ENCODE measurements at places on chromosomes 2 and 18.

GRCh38 chr2:154620471-154620870 is 78.0 kb upstream of the KCNJ3 start:
- no peak for DNase-seq

GRCh38 chr2:63663013-63663864 is 74.5 kb downstream of the MDH1 start:
- no peak for DNase-seq

GRCh38 chr2:156538083-156538504 is 101.9 kb downstream of the GPD2 start:
- no peak for DNase-seq

- DNase-seq: no peak
Observed at GRCh38 chr2:72933646-72934151, 16.4 kb downstream of the EMX1 start.

DNA sequence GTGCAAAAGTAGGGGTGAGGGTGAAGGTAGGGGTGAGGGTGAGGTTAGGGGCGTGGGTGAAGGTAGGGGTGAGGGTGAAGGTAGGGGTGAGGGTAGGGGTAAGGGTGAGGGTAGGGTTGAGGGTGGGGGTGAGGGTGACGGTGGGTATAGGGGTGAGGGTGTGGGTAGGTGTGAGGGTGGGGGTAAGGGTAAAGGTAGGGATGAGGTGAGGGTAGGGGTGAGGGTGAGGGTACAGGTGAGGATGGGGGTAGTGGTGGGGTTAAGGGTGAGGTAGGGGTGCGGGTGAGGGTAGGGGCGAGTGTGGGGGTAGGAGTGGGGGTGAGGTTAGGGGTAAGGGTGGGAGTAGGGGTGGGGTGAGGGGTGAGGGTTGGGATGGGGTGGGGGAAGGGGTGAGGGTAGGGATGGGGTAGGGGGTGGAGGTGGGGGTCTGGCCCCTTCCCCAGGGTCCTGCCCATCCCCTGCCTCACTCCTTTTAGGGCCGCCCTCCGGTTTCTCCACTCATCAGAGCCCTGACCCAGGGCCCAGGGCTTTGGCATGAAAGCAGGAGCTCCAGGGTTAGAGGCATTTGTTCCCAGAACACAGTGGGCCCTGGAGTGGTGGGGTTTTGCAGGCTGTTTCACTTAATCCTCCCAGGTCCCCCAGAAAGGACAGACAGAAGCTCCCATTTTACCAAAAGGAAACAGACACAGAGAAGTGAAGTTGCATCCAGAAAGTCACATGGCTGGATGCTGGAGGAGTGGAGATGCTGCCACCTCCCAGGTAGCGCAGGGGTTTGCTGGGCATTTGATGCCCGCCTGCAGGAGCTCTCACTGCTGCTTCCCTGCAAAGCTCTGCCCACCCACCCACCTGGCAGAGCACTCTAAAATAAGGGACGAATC is 26.9 kb downstream of the SNORC start:
- DNase-seq: no peak

GRCh38 chr2:196719110-196719872 is 79.8 kb downstream of the CCDC150 start:
- no peak for DNase-seq

DNA sequence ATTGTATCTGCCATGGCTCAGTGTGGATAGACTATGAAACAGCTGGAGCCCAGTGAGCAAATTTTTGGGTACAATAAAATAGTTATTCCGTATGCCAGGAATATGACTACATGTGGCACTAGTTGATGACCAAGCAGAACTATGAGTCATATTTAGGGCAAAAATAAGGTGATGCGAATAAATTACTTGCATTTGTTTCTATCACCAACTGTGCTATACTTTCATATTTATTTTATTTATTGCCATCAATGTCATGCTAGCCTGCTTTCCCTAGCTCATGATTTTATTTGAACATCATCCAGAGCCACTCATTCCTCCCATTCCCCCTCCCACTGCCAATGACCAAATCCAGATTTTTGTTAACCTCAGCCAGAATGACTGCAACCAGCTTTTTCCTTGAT is 13.3 kb upstream of the FAP start:
- DNase-seq: no peak

DNA sequence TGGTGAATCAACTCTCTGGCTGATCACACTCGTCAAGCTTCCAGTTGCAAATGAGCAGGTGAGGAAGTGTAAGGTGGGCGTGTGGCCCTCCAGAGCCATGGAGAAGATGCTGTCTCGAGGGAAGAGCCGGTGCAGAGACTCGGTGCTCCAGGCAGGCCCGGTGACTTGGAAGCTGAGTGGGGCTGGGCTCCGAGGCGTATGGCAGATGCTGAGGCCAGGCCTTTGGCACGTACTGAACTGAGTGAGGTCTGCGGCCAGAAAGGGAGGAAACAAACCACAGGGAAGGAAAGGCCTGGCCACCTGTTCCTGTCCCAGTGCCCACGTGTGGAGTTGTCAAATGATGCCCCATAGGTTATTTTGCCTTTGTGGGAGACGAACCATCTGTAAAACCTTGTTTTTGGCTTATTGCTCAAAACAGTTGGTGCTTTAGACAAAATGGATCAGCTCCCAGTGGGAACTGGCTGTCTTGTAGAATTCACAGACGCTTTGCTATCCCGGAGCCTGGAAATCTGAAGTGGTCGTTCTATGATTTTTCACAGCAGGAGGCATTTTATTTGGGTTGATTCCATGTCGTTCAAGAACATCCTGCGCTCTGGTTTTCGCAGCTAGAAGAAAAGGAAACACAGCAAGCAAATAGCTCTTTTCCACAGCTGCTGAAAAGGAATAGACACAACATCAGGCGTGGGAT is 117.5 kb upstream of the TMEM18 start:
- no peak for DNase-seq

DNA sequence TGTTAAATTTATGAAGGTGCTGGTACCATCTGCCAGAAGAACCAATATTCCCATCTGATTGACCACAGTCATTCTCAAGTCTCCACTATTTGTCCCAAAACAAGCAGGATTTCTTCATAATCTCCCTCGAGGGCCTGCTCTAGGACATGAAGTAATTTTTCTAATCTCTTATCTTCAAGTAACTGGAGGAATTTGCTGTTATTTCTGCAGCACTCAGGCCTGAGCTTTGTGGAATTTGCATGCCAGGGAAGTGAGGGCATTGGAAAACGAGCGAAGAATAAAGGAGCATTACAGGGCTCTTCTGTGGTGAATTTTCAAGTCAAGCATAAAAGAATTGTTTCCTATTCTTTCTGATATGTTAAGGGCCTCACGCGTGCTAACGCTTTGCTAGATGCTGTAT is 161.2 kb upstream of the EPAS1 start:
- DNase-seq: no peak

DNA sequence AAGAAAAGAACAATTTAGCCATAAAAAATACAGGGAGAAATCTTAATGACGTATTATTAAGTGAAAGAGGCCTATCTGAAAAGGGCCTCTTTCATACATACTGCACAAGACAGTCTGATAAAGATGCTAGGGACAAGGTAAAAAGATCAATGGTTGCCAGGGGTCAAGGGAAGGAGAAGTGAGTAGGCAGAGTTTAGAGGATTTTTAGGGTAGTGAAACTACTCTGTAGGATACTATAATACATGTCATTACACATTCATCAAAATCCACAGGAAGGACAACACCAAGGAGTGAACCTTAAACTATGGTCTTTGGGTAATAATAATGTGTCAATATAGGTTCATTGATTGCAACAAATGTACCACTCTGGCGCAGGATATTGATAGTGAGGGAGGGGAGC is 289.3 kb downstream of the FSIP2 start:
- DNase-seq: no peak

DNA sequence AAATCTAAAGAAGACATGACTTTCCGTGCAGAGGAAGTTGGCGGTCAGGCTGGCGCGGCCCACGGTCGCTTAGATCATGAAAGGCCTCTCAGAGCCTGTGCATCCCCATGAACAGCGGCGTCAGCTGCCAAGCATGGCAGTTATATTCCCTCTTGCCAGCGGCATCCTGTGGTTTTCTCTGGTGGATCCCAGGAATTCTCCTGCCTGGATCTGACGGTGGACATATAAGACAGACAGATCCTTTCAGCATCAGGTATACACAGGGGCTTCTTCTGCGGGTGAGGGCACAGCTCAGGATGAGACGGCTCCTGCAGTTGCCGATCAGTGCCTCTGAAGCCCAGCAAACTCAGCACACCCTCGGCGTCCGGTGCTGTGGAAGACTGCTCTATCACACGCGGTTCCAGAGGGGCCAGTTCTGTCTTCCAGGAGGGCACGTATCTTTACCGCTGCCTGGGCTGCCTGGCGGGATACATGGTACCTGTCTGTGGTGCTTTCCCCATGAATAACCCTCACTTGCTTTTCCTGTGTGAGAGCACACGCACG is 157.8 kb downstream of the LDLRAD4 start:
- DNase-seq: no peak

DNA sequence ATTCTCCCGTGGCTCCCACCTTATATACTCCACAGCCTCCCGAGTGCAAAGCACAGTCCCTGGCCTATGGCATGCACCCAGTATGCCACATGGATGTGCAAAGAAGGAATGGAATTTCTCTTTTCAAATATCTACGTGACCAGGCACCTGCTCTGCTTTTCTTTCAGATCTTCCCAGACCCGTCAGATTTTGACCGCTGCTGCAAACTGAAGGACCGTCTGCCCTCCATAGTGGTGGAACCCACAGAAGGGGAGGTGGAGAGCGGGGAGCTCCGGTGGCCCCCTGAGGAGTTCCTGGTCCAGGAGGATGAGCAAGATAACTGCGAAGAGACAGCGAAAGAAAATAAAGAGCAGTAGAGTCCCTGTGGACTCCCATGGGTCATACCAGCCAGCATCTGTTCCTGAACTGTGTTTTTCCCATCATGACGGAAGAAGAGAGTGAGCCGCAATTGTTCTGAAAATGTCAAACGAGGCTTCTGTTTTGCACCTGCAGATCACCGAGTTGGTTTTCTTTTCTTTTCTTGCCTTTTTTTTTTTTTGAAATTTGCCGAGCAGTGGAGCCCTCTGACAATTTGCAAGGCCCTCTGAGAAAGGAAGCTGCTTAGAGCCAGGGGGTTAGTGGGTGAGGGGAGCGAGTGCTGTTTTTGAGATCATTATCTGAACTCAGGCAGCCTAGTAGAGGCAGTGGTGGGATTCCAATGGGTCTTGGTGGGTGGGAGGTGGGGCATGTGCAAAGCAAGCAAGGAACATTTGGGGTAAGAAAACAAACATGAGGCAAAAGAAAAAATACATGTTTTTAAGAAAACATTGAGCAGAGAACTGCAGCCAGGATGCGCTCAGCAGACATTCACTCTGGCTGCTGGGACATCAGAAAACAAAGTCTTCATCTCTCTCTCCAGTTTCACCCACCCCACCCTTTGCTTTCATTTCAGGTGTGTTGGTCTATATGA is 26.2 kb downstream of the LBH start:
- no peak for DNase-seq

DNA sequence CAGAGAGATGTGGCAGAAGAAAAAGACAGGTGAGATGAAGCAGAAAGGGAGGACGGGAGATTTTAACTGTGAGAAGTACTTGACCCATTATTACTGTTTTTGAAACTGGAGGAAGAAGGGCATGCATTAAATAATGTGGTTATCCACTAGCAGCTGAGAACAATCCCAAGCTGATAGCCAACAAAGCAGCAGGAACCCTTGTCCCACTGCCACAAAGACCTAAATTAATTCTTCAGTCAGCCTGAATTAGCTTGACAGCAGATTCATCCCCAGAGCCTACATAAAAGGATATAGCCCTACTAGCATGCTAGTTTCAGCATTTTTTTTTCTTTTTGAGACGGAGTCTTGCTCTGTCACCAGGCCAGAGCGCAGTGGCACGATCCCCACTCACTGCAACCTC is 19.5 kb upstream of the REG3A start:
- no peak for DNase-seq

- DNase-seq: no peak
Observed at GRCh38 chr2:201664334-201664733, 21.0 kb upstream of the TMEM237 start.

- DNase-seq: no peak
Observed at GRCh38 chr2:144472911-144473310, 47.0 kb downstream of the ZEB2 start.

Data from stimulated activated CD8-positive, alpha-beta memory T cell treated with anti-CD3 and anti-CD28 coated beads, Interleukin-7, amount 100 ng/mL, for 48 hours (primary cell).